Left lung (tissue), 14 donors: ENCODE measurements at places on chromosomes 5 and 9. TPM values are rescaled to one million over a fixed set of nuclear protein-coding genes. Genes with fewer than 3 reads are reported as not detected.

DNA sequence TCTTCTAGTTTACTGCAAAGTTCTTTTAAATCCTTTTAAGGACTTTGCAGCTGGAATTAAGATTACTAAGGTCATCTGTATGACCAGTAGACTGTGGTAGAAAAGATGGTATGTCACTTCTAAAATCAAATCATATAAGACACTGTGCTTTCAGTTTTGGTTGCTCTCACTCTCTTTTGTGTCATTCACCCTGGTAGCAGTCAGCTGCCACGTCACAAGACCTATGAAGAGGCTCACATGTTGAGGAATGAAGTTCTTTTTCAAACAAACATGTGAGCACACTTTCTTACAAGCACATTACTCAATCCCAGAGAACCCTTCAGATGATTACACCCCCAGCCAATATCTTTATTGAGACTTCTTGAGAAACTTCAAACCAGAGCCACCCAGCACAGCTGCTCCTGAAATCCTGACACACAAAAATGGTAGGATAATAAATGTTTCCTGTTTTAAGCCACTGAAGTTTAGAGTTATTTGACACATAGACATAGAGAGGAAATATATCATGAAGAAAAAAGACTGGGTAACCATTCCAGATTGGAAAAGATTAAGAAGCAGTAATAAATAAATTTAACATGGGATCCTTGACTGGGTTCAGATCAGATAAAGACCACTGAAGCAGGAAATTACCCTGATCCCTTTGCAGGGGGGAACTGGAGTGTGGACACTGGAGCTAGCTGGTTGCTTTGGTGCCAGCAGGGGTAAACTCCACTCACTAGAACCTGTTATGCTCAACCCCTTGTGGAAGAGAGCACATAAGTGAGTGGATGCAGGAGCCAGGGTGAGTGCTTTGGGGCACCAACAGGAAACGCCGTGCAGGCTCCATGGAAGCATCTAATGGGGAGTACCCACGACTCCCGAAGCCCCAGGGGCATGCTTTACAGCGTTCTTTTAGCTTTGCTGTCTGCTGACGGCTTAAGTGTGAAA, 64.1 kb downstream of the SLCO4C1 start:
- peak; percentile 27 for DNase-seq

- DNase-seq = no peak
Observed at GRCh38 chr5:143229896-143230675, 173.4 kb downstream of the NR3C1 start.

GRCh38 chr9:14243514-14244042, 70.4 kb downstream of the NFIB start:
- no peak for DNase-seq

DNA sequence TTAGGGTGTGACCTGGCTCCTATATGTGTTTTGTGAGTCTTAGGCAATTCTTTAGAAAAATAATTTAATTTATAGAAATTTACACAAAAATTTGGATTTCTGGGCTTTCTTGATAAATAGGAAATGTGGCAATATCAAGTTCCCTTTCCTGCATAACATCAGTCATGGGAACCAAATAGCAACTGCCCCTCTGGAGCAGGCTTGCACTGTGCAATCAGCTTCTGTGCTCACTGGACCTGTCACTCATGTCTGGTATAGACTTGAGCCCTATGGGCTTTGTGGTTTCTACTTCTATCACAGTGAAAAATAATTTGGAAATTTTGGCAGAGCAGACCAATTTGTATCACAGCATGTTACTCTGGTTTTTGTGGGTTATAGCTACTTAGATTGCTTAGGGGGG, 131.7 kb downstream of the ADGRV1 start:
- DNase-seq = no peak

The SPOCK1 gene
- 2.5 TPM for total RNA-seq

The MED27 gene
- 18.1 TPM for total RNA-seq

The GABRA6 gene
- total RNA-seq = not detected
